ENCODE measurements at places on chromosomes 3 and 15.

DNA sequence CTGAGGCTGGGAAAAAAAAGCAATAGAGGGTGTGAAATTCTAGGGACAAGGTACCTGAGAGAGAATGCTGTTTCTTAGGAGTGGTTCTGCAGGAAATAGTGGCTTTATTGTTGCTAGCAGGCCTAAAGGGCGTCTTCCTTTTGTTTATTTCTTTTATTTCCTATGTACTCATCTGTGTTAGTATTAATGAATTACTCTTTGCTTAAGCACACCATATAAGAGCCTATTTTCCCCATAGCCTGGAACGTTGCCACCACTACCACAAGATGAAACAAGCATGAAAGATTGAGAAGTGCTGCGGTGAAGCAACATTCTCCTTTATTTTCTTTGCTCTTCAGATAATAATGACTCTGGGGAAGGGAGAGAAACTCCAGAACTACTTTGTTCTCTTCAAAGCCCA is 21.3 kb upstream of the GOLIM4 start:
- H3K27me3 ChIP-seq, result no peaks in the 10 kb centered on the region
- H3K4me3 ChIP-seq, result no peak overlapping the region
- DNase-seq, result no peak
- no peaks in the 10 kb centered on the region for H3K36me3 ChIP-seq
- H3K27ac ChIP-seq, result no peak overlapping the region
- H3K4me1 ChIP-seq, result no peaks in the 10 kb centered on the region

DNA sequence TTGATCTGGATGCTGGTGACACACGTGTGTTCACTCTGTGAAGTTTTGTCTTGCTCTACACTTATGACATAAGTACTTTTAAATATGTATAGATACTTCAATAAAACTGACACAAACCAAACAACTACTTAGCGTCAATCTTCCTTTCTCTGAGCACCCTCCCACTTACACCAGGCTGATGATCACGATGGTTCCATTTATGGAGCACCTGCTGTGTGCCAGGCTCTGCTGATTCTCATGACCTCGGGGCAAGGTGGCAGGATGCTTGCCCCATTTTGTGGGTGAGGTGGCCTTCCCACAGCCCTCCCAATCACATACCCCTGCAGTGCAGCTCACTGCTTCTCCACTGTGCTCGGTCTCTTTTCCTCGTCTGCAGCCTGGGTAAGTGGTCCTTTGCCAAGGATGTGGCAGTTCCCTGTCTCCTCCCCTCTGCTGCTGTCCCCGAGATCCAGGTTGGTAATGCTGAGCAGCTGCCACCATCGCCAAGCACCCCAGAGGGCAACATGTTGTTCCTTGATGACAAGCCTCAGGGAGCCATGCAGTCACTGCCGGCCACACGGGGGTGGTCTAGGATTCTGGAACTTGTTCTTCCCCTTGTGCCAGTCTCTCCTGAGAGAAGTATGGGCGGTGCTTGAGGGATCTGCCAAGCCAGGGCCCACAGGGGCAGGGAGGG is 20.6 kb upstream of the ADCY5 start:
- H3K27ac ChIP-seq, result no peak overlapping the region
- H3K4me3 ChIP-seq, result no peak overlapping the region
- no peak for DNase-seq
- peaks cover 6% of the 10 kb centered on the region for H3K27me3 ChIP-seq
- H3K36me3 ChIP-seq, result no peaks in the 10 kb centered on the region
- H3K4me1 ChIP-seq, result no peaks in the 10 kb centered on the region

- no peak overlapping the region for H3K27ac ChIP-seq
- H3K4me3 ChIP-seq, result no peak overlapping the region
- H3K36me3 ChIP-seq, result no peaks in the 10 kb centered on the region
Observed at GRCh38 chr3:123089611-123090331, 22.9 kb downstream of the PDIA5 start.

DNA sequence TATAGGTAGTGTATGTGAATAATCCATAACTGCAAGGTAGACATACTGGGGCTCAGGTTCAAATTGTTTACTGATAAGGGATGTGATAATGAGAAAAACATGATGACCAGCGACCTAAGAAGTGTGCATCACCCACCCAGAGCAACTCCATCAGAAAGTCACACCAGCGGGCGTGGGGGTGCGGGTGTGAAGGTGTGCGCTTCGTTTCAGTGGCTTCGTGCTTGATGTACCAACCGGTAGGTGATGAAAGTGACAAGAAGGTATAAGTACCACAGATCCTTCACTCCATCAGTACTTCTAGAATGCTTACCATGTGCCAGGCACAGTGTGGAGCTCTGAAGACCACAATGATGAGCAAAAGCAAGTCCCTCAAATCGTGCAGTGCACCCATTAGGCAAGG is 11.2 kb downstream of the ANP32A start:
- peaks cover 92% of the 10 kb centered on the region for H3K4me1 ChIP-seq
- H3K27ac ChIP-seq, result peak overlapping the region; percentile 54
- H3K4me3 ChIP-seq, result peak overlapping the region; percentile 61
- no peaks in the 10 kb centered on the region for H3K36me3 ChIP-seq
- no peak for DNase-seq

- no peak overlapping the region for H3K27ac ChIP-seq
- no peak for DNase-seq
- H3K4me3 ChIP-seq, result no peak overlapping the region
- peaks cover 12% of the 10 kb centered on the region for H3K4me1 ChIP-seq
- no peaks in the 10 kb centered on the region for H3K27me3 ChIP-seq
Observed at GRCh38 chr15:74385733-74386132, 18.3 kb upstream of the CYP11A1 start.

DNA sequence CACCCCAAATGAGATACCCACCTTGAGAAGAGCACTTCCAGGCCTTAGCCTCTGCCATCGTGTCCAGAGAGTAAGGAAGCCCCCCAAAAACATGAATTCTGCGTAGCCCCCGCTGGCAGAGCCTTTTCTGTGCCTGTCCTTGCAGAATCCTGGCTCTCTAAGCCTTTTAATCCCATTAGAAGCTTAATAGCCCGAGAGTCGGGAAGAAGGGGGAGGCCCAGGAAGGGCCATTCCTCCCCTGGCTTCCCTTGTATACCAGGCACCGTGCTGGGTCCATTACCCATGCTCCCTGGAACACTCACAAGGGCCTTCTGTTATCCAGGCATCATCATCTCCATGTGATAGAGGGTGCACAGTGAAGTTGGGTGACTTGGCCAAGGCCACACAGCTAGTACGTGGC is 7.1 kb downstream of the SPTBN5 start:
- H3K27ac ChIP-seq, result no peak overlapping the region
- H3K4me1 ChIP-seq, result peaks cover 28% of the 10 kb centered on the region
- H3K36me3 ChIP-seq, result no peaks in the 10 kb centered on the region
- no peak for DNase-seq
- no peak overlapping the region for H3K4me3 ChIP-seq
- H3K27me3 ChIP-seq, result no peaks in the 10 kb centered on the region

DNA sequence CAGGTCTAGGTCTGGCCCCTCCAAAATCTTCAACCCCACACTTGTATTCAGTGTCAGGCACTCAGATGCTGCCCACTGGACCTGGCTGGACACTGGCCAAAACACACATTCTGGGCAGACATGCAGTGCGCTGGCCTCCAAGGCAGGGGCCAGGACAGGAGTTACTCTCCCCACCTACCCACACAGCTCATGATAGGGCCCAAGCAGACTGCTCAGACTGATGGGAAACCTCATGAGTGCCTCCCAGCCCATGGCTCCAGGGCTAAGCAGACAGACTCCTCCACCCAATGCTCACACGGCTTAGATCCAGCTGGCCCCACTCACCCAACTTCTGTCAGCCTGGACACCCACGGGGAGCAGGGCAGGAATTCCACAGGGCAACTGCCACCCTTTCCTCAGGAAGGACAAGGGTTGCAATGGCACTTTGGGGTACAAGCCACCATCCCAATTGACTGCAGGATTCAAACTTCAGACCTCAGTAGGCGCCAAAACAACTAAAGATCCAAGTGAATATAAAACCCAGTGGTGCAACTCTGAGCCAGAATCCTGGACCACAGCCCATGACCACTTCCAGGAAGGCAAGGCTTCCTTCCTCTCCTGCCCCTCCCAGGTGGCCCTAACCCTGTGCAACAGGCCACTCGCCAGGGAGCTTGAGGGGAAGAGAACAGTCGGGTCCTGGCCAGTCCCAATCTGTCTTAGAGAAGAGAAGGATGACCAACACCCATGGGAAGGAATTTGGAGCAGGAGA is 1.4 kb downstream of the LTF start:
- no peaks in the 10 kb centered on the region for H3K4me1 ChIP-seq
- H3K4me3 ChIP-seq, result no peak overlapping the region
- no peak overlapping the region for H3K27ac ChIP-seq

DNA sequence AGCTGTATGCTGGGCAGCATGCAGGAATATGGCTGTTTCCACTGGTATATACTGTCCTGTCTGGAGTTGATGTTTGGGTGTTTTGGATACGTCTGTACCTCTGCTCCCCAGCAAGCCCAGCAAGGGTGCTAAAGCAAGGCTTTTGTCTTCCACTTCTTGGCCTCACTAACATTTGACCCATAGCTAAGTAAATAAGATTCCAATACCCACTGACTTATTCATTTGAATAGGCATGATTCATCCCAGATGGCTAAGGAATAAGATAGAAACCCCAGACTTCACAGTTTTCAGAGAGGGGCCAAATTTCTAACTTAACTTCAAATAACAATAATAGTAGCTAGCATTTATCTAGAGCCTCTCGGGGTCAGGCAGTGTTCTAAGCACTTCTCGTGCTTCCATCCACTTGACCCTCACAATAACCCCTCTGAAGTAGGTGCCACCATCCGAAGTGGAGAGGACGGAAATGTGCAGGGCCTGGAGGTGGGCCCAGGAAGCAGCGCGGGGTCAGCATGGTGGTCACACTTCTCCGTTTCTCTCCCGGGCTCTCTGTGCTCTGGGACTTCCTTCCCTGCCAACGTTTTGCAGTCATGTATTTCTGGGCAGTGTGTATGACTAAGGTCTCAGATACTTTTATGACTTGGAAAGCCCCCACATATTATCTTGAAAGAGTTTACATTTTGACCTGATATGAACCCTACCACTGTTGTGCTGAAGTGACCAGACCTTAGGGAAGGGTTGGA is 39.3 kb downstream of the LRRK1 start:
- no peaks in the 10 kb centered on the region for H3K4me1 ChIP-seq
- H3K4me3 ChIP-seq, result no peak overlapping the region
- H3K36me3 ChIP-seq, result no peaks in the 10 kb centered on the region
- peaks cover 16% of the 10 kb centered on the region for H3K27me3 ChIP-seq
- DNase-seq, result no peak

- peaks cover 9% of the 10 kb centered on the region for H3K36me3 ChIP-seq
- no peak overlapping the region for H3K27ac ChIP-seq
- DNase-seq, result no peak
- H3K4me3 ChIP-seq, result no peak overlapping the region
- H3K27me3 ChIP-seq, result no peaks in the 10 kb centered on the region
Observed at GRCh38 chr15:76366714-76367113, 30.1 kb downstream of the ISL2 start.

DNA sequence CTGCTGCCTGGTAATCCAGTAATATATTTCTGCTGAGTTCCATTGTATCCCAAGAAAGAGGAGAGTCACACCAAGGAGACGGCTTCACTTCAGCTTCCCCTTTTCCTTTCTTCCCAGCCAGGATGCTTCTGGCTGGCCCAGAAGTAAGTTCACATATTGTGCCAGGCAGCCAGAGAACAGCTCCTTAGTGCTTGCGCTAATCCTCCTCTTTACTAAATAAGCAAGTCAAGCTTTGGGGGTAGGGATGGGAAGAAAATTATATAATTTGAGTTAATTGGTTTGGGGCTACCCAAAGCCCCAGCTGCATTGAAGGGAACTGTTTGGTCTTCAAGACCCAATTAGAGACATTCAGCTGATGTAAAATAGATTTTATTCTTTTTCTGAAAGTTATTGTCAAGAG is 218.8 kb upstream of the HES1 start:
- H3K4me1 ChIP-seq, result peaks cover 2% of the 10 kb centered on the region
- no peak overlapping the region for H3K27ac ChIP-seq
- H3K4me3 ChIP-seq, result no peak overlapping the region
- H3K27me3 ChIP-seq, result peaks cover 2% of the 10 kb centered on the region
- DNase-seq, result no peak

DNA sequence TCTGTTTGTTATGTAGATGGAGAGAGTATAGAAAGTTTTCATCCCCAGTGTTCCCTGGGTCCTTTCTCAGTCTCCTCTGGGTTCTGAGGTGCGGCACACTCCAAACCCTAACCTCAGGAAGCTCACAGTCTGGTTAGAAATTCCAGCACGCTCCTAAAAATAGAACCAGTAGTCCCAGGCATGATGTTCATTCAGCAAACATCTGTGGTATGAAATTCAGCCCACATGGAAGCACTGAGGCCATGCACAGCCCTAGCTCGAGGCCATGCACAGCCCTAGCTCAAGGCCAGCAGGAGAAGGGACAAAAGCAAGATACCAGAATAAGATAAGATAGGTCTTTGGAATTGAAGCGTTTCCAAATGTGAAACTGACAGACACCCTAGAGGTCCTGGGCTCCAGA is 82.3 kb upstream of the OXTR start:
- DNase-seq, result no peak
- H3K27me3 ChIP-seq, result no peaks in the 10 kb centered on the region
- no peak overlapping the region for H3K27ac ChIP-seq

- H3K27me3 ChIP-seq, result no peaks in the 10 kb centered on the region
- no peak overlapping the region for H3K27ac ChIP-seq
- H3K4me3 ChIP-seq, result no peak overlapping the region
- H3K36me3 ChIP-seq, result no peaks in the 10 kb centered on the region
- H3K4me1 ChIP-seq, result no peaks in the 10 kb centered on the region
Observed at GRCh38 chr3:147921051-147921450, 511.9 kb downstream of the ZIC1 start.

- peak overlapping the region; percentile 33 for H3K4me3 ChIP-seq
- DNase-seq, result no peak
- peaks cover 52% of the 10 kb centered on the region for H3K4me1 ChIP-seq
- peak overlapping the region; percentile 50 for H3K27ac ChIP-seq
- H3K36me3 ChIP-seq, result peaks cover 11% of the 10 kb centered on the region
Observed at GRCh38 chr3:72998466-72998865, 1.9 kb downstream of the PPP4R2 start.

DNA sequence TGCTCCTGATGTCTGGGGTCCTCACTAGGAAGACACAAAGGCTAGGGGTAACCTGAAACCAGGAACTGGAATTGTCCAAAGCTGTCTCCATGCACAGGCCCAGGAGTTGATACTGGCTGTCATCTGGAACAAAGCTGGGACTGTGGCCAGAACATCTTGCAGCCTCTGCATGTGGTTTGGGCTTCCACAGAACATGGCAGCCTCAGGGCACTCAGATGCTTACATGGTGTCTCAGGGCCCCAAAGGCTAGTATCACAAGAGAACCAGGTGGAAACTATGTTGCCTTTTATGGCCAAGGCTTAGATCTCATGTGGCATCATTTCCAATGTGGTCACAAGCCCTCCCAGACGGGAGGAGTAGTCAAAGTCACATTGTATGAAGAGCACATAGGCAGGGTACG is 335.2 kb upstream of the TRIM42 start:
- peaks cover 3% of the 10 kb centered on the region for H3K27me3 ChIP-seq
- no peaks in the 10 kb centered on the region for H3K4me1 ChIP-seq
- DNase-seq, result no peak
- H3K36me3 ChIP-seq, result no peaks in the 10 kb centered on the region
- H3K4me3 ChIP-seq, result no peak overlapping the region
- H3K27ac ChIP-seq, result no peak overlapping the region

Data from immature natural killer cell (primary cell).